ENCODE measurements at places on chromosomes 7 and 10.

DNA sequence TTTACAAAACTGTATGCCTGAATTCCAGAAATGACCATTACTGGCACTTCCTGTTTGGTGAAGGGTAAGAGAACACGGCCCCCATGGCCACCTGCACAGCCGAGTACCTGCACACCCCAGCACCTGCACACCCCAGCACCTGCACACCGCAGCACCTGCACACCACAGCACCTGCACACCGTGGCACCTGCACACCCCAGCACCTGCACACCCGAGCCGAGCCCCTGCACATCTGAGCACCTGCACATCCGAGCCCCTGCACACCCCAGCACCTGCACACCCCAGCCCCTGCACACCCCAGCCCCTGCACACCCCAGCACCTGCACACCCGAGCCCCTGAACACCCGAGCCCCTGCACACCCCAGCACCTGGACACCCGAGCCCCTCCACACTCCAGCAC lies 243.5 kb downstream of the DNAJB6 start:
- DNase-seq: no peak

- DNase-seq: peak; percentile 16
Measured at GRCh38 chr7:37028909-37029440, 304.7 kb upstream of the AOAH start.

DNA sequence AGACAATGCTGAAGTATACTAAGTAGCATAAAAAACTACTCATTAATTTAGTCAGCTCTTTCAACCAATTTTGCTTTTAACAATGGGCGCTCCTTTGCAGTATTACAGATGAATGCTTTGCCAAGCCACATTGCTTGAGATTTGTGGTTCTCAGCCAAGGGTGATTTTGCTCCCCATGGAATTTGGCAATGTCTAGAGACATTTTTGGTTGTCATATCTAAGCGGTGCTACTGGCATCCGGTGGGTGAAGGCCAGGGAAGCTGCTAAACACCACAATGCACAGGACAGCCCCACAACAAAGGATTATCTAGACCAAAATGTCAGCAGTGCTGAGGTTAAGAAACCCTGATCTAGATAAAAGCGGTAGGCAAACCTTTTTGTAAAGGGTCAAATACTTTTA lies 112.0 kb downstream of the UBE2H start:
- DNase-seq: no peak

DNA sequence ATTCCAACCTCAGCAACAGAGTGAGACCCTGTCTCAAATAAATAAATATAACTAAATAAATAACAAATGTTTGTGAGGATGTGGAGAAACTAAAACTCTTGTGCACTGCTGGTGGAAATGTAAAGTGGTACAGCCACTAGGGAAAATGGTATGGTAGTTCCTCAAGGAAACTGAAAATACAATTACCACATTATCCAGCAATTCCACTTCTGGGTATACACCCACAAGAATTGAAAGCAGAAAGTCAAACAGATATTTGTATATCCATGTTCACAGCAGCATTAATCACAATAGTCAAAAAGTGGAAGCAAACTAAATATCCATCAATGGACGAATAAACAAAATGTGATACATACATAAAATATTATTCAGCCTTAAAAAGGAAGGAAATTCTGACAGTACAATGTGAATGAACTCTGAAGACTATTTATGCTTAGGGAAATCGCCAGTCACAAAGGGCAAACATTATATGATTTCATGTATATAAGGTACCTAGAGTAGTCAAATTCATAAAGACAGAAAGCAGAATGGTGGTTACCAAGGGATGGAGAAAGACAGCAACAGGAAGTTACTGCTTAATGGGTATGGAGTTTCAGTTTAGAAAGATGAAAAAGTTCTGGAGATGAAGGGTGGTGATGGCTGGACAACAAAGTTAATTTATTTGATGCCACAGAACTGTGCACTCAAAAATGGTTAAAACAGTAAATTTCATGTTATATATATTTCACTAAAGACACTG lies 9.8 kb downstream of the ARHGAP12 start:
- no peak for DNase-seq

GRCh38 chr7:155209478-155210319 lies 88.0 kb upstream of the INSIG1 start:
- no peak for DNase-seq

GRCh38 chr10:118045837-118046394 lies 825 bp downstream of the RAB11FIP2 start:
- peak; percentile 35 for DNase-seq

GRCh38 chr10:36163827-36164226 lies 521.7 kb upstream of the FZD8 start:
- DNase-seq: no peak

DNA sequence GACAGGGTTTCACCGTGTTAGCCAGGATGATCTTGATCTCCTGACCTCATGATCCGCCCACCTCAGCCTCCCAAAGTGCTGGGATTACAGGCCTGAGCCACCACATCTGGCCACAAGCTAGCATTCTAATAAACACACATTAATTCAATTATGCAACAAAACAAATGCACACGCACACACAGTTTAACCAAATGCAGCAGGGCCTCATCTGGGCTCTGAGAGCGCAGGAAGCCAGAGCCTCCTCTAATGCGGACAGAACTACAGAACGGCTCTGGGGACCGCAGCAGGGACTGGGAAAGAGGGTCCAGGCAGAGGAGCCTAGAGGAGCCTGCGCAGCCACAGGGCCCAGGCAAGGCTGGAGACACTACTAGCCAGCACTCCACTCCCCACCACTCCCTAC lies 3.8 kb downstream of the MAD1L1 start:
- DNase-seq: no peak

- no peak for DNase-seq
Measured at GRCh38 chr7:116377721-116378120, 121.8 kb upstream of the CAV2 start.

- DNase-seq: no peak
Measured at GRCh38 chr10:85315657-85316056, 987.3 kb downstream of the CCSER2 start.

DNA sequence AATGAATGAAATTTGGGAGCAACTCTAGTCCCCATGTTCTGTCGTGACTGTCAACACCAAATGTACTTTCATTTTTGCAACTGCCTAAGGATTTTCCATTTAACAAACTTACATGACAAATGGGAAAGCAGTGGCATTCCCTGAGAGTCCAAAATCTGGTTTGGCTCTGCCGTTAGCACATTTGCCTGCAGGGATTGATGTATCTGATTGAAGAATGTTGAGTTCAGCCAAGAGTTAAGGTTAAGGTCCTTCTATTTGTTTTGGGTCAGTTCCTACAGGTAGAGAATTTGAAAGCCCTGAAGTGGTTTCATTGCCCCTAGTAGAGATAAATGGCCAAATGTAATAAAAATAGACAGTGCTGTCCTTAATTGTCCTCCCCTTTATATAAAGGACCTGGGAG lies 406.5 kb upstream of the GALNT17 start:
- no peak for DNase-seq

- DNase-seq: no peak
Measured at GRCh38 chr10:104293011-104293410, 24.0 kb downstream of the GSTO2 start.

GRCh38 chr10:12489806-12490205 lies 140.5 kb downstream of the CAMK1D start:
- DNase-seq: no peak

DNA sequence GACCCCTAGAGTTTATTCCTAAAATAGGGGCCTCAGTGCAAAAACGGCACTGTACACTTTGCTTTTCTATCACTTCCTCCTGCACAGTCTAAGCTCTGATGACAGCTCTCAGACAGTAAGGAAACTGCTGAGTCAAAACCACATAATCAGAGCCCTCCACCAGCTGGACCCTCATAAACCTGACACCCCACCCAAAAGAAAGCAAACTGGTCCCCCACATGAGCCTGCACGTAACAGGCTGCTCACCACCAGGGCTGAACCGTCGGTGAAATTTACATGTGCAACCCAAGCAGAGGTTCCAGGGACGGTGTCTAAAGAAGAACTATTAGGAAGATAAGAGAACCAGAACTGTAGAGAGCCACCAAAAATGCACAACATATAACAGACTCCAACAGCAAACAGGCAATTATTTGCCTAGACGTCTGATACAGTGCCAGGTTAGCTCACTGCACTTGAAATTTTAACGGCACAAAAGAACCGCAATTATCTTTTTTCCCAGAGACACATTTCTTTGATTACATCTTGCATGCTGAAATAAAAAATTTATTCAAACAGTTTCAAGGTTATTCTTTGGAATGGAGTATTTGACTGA lies 19.6 kb downstream of the SGMS1 start:
- no peak for DNase-seq

Measured in activated CD8-positive, alpha-beta memory T cell treated with anti-CD3 and anti-CD28 coated beads, Interleukin-2, amount 50 U/mL, for 4 hours (primary cell).